Right renal pelvis (tissue), 4 donors: ENCODE measurements at places on chromosomes 12 and 14.

DNA sequence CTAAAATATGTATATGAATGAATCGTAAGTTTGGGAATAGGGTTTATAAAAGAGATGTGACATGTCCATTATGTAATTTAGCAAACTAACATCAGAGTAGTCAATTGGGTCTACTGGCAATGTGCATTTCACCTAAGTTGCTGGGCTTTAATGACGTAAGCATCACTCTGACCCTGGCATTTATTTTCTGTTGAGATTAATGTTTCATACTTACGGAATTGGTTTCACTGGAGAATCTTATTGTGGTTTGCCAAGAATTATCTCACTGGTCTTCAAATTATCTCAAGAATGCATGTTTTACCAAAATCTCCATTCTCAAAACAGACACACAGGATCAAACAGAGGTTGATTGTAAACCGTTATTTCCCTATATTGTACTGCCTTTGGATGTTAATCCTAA, 437.1 kb downstream of the NPAS3 start:
- no peak for DNase-seq

DNA sequence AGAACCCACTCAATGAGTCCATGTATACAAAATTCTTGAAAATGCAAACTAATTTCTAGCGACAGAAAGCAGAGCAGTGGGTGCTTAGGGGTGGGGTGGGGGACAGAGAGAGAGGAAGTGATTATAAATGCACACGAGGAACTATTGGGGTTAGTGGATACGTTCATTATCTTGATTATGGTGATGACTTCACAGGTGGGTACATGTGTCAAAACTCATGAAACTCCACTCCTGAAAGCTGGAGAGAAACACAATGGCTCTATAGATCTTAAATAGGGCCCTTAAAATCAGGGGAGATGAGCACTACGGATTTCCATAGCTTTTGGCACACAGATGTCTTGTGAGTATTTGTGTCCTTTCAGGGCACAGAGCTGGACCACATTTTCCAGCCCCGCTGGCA, 59.9 kb downstream of the STON2 start:
- no peak for DNase-seq

- DNase-seq = no peak
These were observed 2.3 kb downstream of the ZNF410 start for GRCh38 chr14:73888971-73889370.

GRCh38 chr14:67447033-67447381, 35.0 kb upstream of the PLEK2 start:
- DNase-seq = no peak

- no peak for DNase-seq
These were observed 188.1 kb downstream of the RGS6 start for GRCh38 chr14:72120315-72120714.

DNA sequence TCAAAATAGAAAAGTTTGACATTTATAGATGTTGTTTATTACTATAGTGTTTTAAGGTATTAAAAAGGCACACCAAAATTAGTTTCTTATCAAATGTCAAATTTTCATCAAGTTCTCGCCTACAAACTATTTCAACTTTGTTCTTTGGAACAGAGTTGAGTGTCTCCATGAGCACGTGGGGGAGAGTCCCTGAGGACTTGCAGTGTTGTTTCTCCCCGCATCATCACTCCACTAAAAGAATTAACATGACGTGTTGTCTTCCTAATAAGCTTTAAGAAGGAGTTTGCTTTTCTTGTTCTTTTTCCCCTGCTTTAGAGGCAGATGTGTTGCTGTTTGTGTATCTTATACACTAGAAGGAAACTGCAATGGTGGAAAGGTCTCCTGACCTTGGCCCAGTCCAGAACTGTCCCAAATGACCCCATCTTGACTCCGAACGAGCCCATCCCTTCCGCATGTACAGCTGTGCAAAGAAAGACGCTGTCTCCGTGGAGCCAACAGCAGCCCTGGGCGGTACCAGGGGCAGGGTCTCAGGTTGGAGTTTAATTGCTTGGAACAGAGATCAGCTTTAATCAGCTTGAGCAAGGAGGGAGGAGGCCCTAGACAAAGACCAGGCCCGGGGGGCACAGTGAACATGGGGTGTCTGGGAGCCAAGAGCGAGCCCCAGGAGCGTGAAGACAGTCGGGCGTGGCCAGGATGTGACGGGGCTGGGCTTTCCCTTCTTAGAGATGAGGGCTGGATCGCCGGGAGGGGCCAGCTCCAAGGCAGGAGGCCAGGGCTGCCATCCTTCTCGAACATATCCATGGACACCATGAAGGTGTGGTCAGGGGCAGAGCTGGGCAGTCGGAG, 215.4 kb upstream of the RTL1 start:
- no peak for DNase-seq
